ENCODE measurements at places on chromosomes 3 and 15. TPM values are rescaled to one million over a fixed set of nuclear protein-coding genes. Genes with fewer than 3 reads are reported as not detected.

TRIM42 gene
- not detected for total RNA-seq

DNA sequence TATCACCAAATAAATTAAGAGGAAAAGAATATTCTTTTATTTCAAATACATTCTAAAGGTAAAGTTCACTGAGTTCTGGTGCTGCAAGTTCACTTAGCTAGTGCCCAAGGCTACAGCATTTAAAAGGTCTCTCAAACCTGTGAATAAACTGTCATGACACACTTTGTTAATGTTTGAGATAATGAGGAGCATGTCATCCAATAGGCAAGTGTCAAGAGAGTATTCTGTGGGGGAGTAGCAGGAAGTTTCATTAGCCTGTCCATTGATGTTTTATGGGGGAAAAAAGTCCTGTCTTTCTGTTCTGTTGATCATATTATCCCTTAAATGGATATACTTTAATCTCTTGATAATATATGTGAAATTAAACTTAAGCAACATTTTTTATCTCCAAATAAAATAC, 4.0 kb downstream of the SPESP1 start:
- no peak for DNase-seq

SHISA5 gene
- total RNA-seq = 104 TPM

DNA sequence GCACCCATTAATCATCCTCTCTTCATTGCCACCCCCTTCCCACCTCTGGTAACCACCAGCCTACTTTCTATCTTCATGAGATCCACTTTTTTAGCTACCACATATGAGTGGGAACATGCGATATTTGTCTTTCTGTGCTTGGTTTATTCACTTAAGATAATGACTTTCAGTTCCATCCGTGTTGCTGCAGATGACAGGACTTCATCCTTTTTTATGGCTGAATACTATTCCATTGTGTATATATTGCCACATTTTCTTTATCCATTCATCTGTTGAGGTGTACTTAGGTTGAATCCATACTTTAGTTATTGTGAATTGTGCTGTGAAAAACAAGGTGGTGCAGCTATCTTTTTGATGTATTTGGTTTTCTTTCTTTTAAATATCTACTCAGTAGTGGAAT, 53.3 kb upstream of the NR2C2 start:
- no peak for DNase-seq

- DNase-seq = no peak
These were observed 12.5 kb upstream of the TRAK1 start for GRCh38 chr3:42078677-42079076.

DNA sequence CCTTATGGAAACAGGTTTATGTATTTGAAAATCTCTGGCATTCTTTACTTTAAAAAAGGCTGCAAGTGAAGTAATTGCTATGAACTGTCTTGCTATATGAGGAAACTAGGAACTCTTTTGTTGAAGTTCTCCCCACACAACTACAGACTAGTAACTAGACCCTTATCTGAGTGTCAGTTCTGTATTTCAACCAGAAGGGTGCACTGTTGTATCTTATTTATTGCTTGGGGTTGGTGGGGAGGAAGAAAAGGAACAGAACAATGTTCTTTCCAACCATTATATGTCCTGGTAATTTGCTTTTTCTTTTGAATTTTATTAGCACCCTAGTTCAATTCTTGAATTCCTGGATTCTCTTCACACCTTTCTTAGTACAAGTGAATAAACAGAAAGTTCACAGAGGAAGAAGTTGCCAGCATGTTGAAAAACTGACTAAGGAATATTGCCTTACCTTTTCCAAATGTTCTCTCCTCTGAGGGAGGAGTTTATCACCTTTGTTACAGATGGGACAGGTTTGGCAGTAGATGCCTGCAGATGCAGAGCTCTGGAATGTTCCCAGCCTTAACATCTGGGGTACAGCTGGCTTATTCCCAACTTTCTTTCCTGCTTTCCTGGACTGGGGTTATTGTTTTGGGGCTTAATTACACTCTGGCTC, 162.4 kb upstream of the CFAP20DC start:
- peak; percentile 22 for DNase-seq

- DNase-seq = no peak
These were observed 89.5 kb upstream of the CHD2 start for GRCh38 chr15:92810418-92811138.

- no peak for DNase-seq
These were observed 181.5 kb upstream of the LYSMD4 start for GRCh38 chr15:99914723-99915122.

- no peak for DNase-seq
These were observed 3.2 kb downstream of the TNIK start for GRCh38 chr3:171456765-171457606.

GALNT15 gene
- 0.05 TPM for total RNA-seq

GRCh38 chr3:22951910-22952309, 251.2 kb upstream of the UBE2E2 start:
- DNase-seq = no peak

DNA sequence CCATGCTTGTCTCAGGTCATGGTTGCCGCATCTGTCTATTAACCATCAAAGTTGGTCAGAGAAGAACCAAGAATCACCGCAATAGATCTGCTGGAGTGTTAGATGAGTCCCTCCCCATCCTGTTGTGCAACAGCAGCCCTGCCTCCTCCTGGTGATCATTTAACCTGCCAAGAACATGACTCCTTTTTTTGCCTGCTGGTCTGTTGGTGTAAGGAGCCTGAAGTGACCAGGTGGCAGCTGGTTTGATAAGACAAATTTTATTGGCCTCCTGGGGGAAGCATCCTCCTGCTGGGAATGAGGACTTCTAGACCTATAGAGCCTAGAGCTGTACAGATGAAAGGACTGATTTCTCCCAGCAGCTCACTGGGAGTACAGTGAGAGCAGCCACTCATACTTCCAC, 43.5 kb upstream of the RAF1 start:
- DNase-seq = no peak

- DNase-seq = no peak
These were observed 144.5 kb downstream of the ATP10A start for GRCh38 chr15:25718597-25718996.

DNA sequence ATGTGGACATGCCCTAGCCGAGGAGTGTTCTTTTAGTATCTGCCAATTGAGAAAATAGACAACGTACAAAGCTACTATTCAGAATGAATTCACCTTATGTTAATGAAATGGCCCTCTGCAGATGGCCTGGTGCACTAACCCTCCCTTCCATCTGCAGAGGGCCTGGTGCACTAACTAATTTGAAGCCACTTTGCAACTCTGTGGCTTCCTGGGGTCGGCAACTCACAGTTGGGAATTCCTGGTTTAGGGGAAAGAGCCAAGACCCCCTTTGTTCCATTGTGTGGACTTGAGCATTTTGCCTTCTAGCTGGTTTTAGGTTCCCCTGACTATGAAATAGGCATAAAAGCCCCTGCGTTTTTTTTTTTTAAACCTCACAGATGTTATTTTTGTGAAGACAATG, 204.3 kb upstream of the UBE3A start:
- no peak for DNase-seq

DNA sequence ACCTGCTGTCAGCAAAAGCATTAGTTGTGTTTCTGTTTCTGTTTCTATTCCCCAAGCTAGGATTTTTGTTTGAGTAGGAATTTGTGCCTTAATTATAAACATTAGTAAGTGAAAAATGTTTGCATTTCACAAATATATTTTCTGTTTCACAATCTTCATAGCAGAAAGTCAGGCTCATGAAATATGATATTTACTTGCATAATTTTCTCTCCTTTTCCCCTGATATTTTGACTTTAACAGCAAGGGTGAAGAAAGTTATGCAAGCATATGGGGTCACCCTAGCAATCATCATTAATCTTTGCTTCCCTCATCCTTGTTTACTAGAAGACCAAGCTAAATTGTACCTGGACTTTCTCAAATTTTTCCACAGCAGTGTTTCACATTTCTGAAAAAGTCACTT, 140.3 kb upstream of the SEMA6D start:
- no peak for DNase-seq

COPS2 gene
- total RNA-seq = 93.6 TPM

GRCh38 chr15:100096248-100096600, 245.6 kb downstream of the ADAMTS17 start:
- no peak for DNase-seq

TRPM1 gene
- total RNA-seq = not detected

IL17RE gene
- total RNA-seq = 14.3 TPM

GP5 gene
- total RNA-seq = 0.15 TPM

GRCh38 chr15:57505949-57506391, 85.7 kb upstream of the MYZAP start:
- DNase-seq = no peak

GRCh38 chr3:81300324-81300927, 461.0 kb downstream of the GBE1 start:
- DNase-seq = no peak

UROC1 gene
- total RNA-seq = not detected

GRCh38 chr3:143363276-143363675, 243.7 kb downstream of the CHST2 start:
- no peak for DNase-seq

GRCh38 chr3:13613343-13614190, 64.6 kb downstream of the FBLN2 start:
- no peak for DNase-seq

KLHDC8B gene
- 10.4 TPM for total RNA-seq

TGM4 gene
- total RNA-seq = not detected

EPHB1 gene
- 0.86 TPM for total RNA-seq

LAMB2 gene
- total RNA-seq = 213 TPM
